ENCODE measurements at places on chromosomes 7 and 10. TPM values are rescaled to one million over a fixed set of nuclear protein-coding genes. Genes with fewer than 3 reads are reported as not detected.

ADRB1 gene
- total RNA-seq, result 0.20 TPM

SPDYE2 gene
- total RNA-seq, result not detected

- DNase-seq, result no peak
Measured at GRCh38 chr10:32068569-32068968, 12.3 kb upstream of the KIF5B start.

DNA sequence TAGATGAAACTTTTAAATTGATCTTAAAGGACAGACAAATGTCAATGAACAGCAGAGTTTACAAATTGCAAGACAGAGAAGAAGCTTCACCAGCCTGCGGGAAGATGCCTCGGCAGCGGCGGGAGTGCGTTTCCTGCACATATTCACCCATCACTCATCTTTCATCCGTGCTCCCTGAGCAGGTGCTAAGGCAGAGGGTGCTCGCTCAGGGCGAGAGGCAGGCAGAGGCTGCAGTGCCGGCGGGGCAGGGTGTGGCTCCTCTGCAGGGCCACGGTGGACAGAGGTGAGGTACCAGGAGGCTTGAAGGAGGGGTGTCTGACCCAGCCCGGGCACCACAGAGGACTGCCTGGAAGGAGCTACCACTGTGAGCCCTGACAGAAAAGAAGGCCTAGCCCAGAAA, 155.2 kb upstream of the PPP2R2D start:
- DNase-seq, result no peak

DNA sequence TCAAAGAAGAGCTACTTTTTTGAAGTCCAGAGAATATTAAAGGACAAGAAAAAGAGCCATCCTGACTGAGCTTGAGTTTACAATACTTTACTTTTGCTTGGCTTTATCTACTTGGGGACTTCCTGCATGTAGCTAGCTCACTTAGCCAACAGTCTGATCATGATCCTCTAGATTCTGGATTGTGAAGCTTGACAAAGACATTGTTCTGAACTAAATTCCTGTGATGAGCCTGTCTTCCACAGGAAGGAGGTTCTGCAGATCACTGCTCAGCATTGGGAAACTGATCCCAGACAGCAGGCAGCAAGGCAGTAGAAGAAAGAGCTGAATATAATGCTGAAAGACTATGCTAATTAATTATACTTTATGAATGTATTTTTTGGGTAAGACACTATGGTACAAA, 296.4 kb downstream of the DGKB start:
- DNase-seq, result no peak

TRIM74 gene
- total RNA-seq, result 1.9 TPM
